K562 (cell line): ENCODE measurements at places on chromosomes 1 and 21. TPM values are rescaled to one million over a fixed set of nuclear protein-coding genes. Genes with fewer than 3 reads are reported as not detected.
A peak's percentile ranks its signal among the peaks of the same experiment; 100 is the strongest.

GRCh38 chr21:24339406-24339805 is 1267.9 kb downstream of the MRPL39 start:
- no peak for DNase-seq

- DNase-seq, result no peak
These were observed 144.2 kb downstream of the PTPRU start for GRCh38 chr1:29380532-29380931.

DNA sequence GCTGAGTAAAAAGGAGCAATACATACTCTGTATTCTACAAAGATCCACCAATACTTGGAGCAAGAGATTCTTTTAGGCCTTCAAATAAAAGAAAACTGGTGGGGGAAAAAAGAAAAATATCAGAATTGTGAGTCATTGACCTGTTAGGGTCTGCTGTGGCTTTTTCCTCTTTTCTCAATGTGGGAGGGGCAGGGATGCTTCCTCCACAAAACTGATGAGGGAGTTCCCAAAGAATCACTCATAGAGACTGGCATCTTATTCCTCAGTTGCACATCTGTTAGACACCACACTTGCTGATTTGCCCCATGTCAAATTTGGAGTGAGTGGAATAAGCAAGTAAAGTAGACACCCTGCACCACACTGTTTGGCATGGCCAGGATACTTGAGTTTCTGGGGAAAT is 16.6 kb downstream of the C1orf141 start:
- DNase-seq, result no peak

GRCh38 chr1:21662426-21663247 is 6.5 kb downstream of the RAP1GAP start:
- DNase-seq, result no peak

GRCh38 chr21:36917471-36918158 is 48.9 kb downstream of the HLCS start:
- DNase-seq, result no peak

DNA sequence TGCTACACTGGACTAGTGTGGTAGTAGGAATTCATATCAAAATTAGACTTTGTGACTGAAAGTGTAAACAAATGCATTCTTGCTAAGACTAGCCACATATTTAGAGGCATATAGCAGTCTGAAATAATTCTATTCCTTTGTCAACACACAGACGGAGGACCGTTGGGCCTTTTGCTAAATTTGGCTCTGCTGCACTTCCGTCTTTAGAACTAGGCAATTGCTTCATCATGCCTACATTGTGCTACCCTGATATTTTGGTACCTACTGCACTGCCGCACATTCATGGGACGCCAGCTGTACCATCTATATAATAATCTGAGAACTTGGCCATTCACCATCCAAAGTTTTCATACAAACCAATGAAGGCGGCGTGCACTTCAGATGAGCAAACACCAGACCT is 346.8 kb downstream of the KIF26B start:
- no peak for DNase-seq

- no peak for DNase-seq
These were observed 40.7 kb downstream of the SLC30A1 start for GRCh38 chr1:211538287-211538686.

DNA sequence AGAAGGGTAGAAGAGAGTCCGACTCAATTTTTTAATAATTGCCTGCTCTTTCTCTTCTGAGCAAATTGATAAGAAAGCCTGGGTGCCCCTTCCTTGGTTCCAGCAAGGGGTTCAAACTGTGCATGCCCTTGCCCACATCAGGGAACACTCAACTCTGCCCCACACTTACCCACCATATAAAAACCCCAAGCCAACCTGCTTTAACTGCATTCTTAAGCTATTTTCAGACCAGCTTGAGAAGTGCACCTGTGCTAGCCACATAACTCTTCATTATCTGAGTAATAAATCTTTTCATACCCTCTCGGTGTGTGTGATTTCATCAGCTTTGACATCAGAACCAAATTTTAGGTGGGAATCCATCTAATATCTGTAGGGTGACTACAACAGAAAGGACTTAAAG is 509.6 kb downstream of the MRPL39 start:
- no peak for DNase-seq

- DNase-seq, result no peak
These were observed 25.0 kb downstream of the TTC39A start for GRCh38 chr1:51305371-51305823.

DNA sequence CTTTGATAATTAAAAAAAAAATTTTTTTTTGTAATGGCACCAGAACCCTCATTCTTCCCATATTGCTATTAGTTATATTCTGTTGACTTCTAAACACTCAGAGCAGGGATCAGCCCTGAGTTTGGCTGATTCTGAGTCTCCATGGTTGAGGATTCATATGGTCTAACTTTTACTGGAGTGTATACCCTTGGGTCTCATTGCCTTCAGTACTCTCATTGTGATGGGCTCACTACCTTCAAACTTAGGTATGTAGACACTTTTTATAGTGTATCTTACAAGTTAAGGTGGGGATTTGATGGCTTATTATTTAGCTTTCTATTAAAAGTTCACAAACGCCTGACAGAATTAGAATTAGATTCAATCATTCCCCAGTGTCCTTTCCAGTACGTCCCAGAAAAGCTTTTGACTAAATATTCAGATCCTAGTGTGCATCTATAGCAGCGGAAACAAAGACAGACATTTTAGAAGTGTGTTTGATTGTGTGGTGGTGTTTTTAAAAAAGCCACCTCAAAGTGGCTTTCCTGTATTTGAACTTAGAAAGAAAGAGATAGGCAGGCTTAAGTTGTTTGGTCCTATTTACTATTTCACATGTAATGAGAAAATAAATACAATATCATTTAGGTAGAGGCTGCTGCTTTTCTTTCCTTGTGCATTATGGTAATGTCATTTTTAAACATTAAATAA is 1.4 kb downstream of the MACF1 start:
- DNase-seq, result peak; percentile 10

GRCh38 chr1:29365906-29366670 is 129.8 kb downstream of the PTPRU start:
- DNase-seq, result no peak

DNA sequence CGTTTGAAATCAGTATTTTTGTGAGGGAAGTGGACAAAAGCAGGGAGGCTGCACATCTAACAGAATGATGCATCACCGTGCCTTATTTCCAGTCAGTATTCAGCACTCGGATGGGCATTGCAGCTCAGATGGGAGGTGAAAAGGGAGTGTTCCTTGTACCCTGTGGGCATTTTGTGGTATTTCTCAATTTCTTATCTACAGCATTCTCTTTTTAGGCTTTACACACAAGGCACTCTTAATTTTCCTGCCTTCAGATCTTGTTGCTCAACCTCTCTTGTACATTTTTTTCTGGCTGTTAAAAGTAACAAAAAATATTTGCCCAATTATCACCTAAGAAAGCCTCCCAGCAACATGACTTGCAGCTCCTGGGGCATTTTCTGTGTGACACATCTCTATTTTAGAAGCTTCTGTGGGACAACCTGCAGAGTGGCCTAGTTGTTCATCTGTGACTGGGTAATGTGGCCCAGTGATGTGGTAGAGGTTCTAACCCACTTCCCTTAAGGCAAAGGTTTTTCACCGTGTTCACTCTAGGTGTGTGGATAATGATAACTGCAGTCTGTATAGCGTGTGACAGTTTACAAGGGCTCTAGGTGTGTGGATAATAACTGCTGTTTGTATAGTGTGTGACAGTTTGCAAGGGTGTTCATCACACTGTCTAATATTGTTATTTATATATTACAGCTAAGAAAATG is 257.2 kb downstream of the PTGER3 start:
- DNase-seq, result no peak

DNA sequence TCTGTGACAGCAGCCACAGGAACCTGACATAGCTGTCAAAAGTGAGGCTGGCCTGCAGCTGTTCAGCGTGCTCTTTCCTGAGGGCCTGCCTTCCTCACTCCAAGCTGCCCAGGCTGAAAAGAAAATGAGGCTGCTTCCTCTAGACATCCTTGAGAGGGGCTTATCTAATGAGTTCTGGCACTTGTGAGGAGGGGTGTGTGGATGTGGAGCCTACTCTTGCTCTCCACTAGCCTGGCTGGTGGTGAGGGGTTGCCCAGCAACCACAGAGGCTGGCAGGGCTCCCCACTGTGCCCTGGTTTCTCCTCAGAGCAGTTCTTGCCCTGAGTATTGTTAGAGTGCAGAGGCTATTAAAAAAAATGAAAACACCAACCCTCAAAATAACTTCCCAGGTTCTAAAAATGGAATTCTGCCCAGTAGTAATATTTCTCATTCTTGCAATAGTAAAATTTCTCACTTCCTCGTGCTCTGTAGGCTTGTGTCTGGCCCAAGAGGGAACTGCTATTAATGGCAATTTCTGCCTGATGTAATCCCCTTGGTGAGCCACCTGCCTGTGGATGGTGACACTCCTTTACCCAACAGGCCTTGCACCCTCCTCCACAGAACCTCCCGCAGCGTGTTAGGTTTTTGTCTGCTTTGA is 52.6 kb upstream of the EPS8L3 start:
- no peak for DNase-seq

DNA sequence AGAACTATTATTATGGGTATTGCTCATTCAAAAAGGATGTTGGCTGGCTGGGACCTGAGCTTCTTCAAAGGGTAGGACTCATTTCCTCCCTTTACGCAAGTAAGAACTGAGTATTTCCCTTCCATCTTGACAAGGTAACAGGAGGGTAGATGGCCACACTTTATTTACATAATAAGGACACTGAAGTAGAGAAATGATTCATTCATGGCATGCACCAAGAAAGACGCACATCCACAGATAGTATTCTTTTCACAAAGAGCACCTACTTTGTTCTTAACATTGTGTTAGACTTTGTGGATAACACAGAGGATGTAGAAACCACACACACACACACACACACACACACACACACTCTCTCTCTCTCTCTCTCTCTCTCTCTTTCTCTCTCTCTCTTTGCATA is 82.9 kb downstream of the FAM78B start:
- DNase-seq, result no peak

DNA sequence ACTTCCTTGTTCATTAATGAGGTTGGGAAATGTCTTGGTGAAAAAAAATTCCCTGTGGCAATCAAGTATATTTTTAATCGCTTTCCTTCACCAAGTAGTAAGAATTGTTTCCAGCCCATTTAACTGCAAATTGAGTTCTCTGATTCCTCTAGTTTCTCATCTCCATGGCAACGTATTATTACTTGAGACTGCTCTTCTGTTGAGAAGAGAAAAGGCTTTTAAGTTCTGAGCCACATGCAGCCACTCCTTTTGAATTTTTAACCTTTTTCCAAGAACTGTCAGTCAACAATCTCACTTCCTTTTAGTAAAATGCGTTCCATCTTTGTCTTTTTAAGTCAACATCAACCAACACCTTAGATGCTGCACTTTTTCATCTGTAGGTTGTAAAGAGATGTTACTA is 75.7 kb upstream of the KIAA1614 start:
- DNase-seq, result no peak

GRCh38 chr1:64403331-64403730 is 66.6 kb upstream of the CACHD1 start:
- no peak for DNase-seq

DNA sequence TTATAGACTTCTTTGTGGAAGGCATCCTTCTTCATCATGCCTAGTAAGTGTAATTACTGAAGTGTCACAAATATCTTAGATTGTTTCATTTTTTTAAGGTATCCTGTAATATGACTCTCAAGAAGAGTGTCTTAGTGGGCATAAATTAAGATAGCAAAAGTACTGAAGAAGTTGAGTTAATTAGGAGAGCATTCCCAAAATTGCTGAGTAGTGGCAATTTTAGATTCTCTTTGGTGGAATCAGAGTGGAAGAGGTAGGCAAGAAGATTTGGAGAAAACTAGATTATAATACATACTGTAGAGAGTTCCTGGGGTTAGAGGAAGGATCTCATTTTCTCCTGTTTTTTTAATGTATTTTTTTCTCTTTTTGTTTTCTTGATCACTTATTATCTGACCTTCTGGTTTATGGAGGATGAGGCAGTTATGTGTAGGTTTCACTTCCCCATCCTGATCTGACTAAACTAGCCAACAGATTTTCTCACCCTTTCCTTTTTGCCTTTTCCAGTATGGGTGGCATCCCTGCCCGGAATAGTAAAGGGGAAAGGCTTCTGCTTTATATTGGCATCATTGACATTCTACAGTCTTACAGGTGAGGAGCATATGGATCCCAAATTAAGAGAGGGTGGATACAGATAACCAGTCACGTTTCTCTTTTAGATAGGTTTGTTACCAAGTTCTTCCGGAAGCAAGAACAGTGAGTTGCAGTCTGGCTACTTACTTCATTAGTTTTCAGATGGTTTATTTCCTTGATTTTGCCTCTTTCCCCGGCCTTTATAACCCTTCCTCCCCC is 16.7 kb upstream of the PSMD4 start:
- DNase-seq, result no peak

GRCh38 chr1:44239331-44239960 is 26.2 kb downstream of the DMAP1 start:
- DNase-seq, result peak; percentile 37

DNA sequence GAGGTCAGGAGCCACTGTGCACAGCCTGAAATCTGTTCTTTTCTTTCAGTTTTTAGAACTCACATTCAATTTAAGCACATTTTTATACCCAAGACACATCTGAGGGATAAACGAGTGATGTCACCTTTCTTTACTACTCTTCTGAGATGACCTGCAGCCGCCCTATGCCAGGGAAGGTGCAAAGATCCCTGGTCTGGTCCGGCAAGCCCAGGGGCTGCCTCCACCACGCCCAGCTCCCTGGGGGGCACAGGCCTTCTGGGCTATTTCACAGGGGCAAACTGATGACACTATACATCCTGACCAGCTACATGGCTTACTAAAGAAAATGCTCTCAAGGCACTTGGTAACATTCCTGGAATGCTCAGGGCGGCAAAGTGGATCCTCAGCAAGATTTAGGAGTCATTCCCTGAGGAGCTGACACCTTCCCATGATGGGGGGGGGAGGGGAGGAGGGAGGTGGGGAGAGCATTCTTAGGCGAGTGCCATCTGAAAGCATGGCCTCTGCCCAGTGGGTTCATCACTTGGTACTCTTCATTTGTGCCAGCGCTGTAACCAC is 11.3 kb downstream of the MRAP start:
- DNase-seq, result no peak

- no peak for DNase-seq
These were observed 37.2 kb upstream of the SLC6A9 start for GRCh38 chr1:44068442-44068921.

- DNase-seq, result no peak
These were observed 652 bp upstream of the GPX7 start for GRCh38 chr1:52601519-52601918.

Gene INTS3
- 23.6 and 24.1 TPM in 2 replicates for total RNA-seq

Gene SLC9C2
- total RNA-seq, result not detected in 2 replicates

Gene PSMA5
- total RNA-seq, result 287 and 302 TPM in 2 replicates

Gene RHOC
- total RNA-seq, result 186 and 203 TPM in 2 replicates

Gene FMO3
- total RNA-seq, result 0.22 TPM in 1 of 2 replicates, not detected in the other

Gene CRP
- 0.69 and 0.98 TPM in 2 replicates for total RNA-seq

Gene LRRC39
- total RNA-seq, result 0.69 and 1.1 TPM in 2 replicates

Gene OLIG2
- total RNA-seq, result not detected in 2 replicates

Gene PGLYRP3
- not detected in 2 replicates for total RNA-seq
